Naive thymus-derived CD8-positive, alpha-beta T cell (primary cell): ENCODE measurements at places on chromosomes 1 and 21. TPM values are rescaled to one million over a fixed set of nuclear protein-coding genes. Genes with fewer than 3 reads are reported as not detected.
A peak's percentile ranks its signal among the peaks of the same experiment; 100 is the strongest.

Gene GPR3
- not detected for total RNA-seq

DNA sequence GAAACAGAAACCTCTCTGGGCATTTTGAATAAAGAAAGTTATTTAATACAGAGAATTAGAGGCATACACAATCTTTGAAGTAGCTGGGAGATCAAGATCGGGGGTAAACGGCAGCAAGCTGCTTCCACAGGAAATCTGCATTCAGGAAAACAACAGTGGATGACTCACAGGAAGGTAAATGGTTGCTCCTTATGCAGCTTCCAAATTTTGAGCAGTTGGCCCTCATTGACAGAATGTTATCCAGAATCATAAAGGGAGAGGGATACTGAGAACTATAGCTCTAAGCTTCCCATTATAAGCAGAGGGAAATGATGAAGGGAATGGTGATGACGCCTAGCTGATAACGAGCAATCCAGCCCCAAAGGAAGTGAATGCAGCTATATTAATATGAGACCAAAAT lies 28.6 kb downstream of the ZMYND12 start:
- H3K27ac ChIP-seq: no peak overlapping the region
- H3K27me3 ChIP-seq: no peaks in the 10 kb centered on the region
- H3K4me1 ChIP-seq: peaks cover 2% of the 10 kb centered on the region
- H3K4me3 ChIP-seq: no peak overlapping the region
- H3K36me3 ChIP-seq: no peaks in the 10 kb centered on the region
- DNase-seq: no peak

Gene S100A1
- total RNA-seq: not detected

Gene HPCAL4
- 31.9 TPM for total RNA-seq

Gene CLCNKA
- not detected for total RNA-seq

- DNase-seq: no peak
- H3K36me3 ChIP-seq: no peaks in the 10 kb centered on the region
- H3K27me3 ChIP-seq: no peaks in the 10 kb centered on the region
These were observed 885.3 kb downstream of the TTLL7 start for GRCh38 chr1:83113652-83114051.

Gene MRPL24
- 49.7 TPM for total RNA-seq

DNA sequence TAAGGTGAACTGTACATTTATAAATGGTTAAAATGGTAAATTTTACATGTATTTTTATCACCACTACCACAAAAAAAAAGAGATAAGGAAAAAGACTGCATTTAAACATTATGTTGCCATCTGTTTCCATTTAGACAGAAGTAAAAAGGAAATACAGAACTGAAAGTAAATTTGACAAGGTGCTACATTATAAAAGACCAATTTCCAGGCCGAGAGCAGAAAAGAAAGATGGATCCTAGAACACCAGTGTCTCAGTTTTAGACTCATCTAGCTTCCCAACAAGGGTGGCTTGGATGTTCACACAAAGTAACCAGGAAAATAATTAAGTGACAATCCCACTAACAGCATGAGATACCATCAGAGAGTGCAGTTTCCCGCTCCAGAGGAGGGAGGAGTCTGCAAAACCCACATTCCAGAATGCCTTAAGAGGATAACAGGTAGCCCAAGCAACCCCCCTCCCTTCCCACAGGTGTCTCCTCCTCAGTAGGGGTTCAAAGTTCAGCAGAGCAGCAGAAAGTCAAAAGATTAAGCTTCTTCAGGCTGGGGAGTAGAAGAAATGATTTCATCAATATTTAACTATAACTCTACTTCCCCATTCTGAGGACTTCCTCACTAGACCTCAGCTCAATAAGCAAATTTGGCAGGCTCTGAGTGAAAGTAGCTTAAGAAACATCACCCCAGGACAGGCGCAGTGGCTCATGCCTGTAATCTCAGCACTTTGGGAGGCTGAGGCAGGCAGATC lies 11.8 kb downstream of the TPM3 start:
- peaks cover 8% of the 10 kb centered on the region for H3K36me3 ChIP-seq
- H3K4me3 ChIP-seq: peak overlapping the region; percentile 70
- H3K4me1 ChIP-seq: peaks cover 68% of the 10 kb centered on the region
- no peak for DNase-seq

Gene KDM5B
- 45.6 TPM for total RNA-seq

DNA sequence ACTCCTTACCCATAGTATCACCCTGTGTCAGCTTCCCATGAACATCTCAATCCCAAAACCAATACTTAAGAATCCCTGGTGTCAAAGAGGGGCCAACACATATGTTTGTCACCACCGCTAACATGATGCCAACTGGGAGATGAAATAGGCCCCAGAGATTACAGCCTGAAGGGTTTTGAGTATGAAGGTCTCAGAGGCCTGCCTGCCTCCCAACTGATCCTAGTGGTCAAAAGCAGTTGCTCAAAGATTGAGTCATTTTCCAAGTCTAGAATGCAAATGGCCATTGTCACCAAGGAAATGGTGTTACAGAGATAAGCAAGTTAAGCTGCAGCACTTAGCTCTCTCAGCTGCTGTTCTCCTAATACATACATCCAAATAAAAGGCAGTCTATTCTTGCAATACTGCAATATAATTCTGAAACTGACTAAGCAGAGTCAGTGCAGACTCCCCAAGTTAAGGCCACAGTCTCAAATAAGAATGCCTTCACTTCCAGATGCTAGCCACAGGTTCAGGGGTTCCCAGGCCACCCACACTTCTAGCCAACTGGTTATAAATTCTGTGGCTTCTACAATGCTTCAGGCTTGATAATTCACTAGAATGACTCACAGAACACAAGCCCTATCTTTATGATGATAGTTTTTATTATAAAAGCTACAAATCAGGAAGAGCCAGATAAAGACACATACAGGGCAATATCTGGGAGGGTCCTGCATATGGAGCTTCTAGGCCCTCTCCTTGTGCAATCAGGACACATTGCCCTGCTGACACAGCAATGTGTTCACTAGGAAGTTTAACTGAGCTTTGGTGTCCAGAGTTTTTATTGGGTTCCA lies 18.7 kb downstream of the DUSP10 start:
- H3K4me3 ChIP-seq: no peak overlapping the region
- no peak overlapping the region for H3K27ac ChIP-seq
- peaks cover 60% of the 10 kb centered on the region for H3K4me1 ChIP-seq
- H3K36me3 ChIP-seq: peaks cover 18% of the 10 kb centered on the region
- no peaks in the 10 kb centered on the region for H3K27me3 ChIP-seq

Gene AHDC1
- 19.6 TPM for total RNA-seq

Gene GLMN
- 16.3 TPM for total RNA-seq

DNA sequence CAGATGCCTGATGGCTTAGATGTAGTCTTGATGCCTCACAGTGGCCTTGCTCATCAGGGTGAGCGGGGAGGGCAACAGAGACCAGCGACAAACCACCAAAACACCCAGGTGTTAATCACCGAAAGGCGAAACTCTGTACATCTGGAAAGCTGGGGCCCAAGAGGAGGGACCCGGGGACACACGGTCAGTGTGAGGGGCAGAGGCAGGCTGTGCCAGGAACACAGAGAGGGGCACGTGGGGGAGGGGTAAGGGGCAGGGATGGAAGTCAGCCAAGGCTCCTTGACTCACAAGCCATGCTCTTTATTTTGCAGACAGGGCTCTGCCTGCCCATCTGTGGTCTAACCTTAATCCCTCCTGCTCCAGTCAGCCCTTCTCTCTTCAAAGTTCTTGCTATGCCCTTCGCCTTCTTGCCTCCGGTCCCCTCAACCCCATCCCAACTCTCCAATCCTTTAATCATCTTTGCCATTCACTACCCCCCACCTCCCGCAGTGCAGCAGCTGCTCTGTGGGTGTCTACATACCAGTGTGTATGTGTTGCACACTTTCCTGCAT lies 4.3 kb downstream of the MEF2D start:
- peak overlapping the region; percentile 92 for H3K27ac ChIP-seq
- H3K4me1 ChIP-seq: peaks cover 77% of the 10 kb centered on the region
- H3K4me3 ChIP-seq: peak overlapping the region; percentile 77
- H3K36me3 ChIP-seq: peaks cover 4% of the 10 kb centered on the region
- H3K27me3 ChIP-seq: no peaks in the 10 kb centered on the region
- no peak for DNase-seq

Gene S100A8
- not detected for total RNA-seq

DNA sequence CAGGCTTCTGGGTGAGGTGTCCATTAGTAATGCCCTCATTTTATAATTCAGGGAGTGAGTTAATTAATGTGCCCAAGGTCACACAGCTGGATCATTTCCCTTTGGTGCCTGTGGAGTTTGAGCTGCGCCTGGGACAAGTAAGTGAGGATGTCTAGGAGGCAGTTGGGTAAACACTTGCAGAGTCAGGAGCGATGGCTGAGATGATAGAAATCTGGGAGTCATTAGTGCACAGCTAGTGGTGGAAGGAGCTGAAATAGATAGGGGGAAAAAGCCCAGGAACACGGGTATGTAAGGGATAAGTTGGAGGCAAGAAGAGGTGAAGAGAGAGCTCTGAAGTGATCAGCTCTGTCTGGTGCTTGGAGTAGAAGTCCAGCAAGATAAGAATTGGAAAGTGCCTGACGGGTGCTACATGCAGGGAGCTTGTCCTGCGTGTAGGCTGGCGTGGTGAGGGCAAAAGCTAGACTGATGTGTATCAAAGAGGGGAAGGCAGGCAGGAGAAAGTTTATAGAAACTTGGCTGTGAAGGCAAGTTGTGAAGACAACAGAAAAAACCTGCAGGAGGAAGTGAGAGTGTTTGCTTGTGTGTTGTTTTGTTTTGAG lies 1.7 kb upstream of the SCAF4 start:
- H3K27me3 ChIP-seq: no peaks in the 10 kb centered on the region
- H3K4me1 ChIP-seq: peaks cover 20% of the 10 kb centered on the region
- no peak overlapping the region for H3K4me3 ChIP-seq
- no peak for DNase-seq
- no peaks in the 10 kb centered on the region for H3K36me3 ChIP-seq

Gene BMP8B
- total RNA-seq: 0.41 TPM

DNA sequence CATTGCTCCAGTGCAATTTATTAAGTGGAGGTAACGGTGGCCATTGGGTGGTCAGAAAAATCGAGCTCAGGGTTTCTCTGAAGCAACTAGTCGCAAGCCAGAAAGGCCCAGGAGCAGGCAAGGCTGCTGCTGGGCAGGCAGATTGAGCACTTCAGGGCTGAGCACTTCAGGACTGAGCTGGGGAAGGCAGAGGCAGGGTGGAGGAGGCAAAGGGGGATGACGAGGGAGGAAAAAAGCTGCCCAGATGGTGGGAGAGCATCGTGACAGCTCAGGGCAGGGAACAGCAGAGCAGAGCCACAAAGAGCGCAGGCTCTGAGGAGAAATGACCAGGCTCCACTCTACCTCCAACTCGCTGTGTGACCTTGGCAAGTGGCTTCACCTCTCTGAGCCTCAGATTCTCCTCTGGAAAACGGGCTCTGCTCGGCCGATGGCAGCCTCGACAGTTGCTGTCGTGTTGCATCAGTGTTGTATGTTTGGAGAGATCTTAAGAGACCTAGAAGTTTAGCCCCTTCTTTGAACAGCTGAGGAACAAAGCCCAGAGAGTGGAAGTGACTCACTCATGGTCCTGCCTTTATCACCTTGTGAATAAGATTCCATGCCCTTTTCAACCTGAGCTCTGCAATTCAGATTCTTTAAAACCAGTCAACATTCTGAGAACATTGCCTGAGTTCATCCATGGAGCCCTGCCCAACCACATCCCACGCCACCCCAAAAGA lies 141.4 kb downstream of the SYF2 start:
- H3K4me1 ChIP-seq: peaks cover 37% of the 10 kb centered on the region
- no peak for DNase-seq
- no peak overlapping the region for H3K27ac ChIP-seq
- no peak overlapping the region for H3K4me3 ChIP-seq
- H3K36me3 ChIP-seq: no peaks in the 10 kb centered on the region
- H3K27me3 ChIP-seq: no peaks in the 10 kb centered on the region

- no peak overlapping the region for H3K4me3 ChIP-seq
- DNase-seq: no peak
- H3K27ac ChIP-seq: no peak overlapping the region
- H3K27me3 ChIP-seq: peaks cover 3% of the 10 kb centered on the region
- H3K36me3 ChIP-seq: no peaks in the 10 kb centered on the region
- no peaks in the 10 kb centered on the region for H3K4me1 ChIP-seq
These were observed 35.0 kb upstream of the IRF2BP2 start for GRCh38 chr1:234644928-234645327.

Gene PRKAA2
- total RNA-seq: not detected

Gene PPFIA4
- 1.4 TPM for total RNA-seq

Gene ALX3
- not detected for total RNA-seq

DNA sequence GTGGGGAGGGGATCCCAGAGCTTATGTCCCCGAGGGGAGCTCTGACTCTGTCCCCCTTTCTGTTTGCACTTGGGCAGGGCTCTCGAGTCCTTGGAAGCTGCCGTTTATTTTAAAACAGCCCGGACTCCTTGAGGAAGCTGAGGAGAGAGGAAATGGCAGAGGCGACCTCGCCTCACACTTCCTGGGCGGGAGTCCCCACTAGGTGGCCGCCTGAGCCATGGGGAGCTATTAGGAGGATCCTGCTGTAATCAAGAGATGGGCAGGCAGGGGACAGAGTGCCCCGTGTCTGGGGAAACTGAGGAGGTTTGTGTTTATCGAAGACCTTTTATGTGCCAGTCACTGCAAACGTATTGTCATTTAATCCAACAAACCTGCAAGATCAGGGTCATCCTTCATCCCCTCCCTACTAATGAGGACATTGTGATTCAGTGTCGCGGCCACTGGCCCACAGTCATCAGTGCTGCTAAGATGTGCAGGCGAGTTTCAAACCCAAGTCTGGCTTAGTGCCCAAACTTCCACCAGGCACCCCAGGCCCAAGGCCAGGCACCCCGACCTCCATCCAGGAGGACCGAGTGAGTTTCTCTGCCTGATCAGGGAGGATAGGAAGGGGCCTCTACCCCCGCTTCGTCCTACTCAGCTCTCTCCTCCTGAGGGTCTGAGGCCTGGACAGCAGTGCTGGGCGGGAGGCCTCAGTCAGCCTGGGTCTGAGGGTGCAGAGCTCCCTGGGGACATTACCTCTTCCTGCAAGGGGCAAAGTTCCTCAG lies 316.9 kb upstream of the VAMP3 start:
- peaks cover 3% of the 10 kb centered on the region for H3K27me3 ChIP-seq
- peaks cover 8% of the 10 kb centered on the region for H3K4me1 ChIP-seq
- H3K27ac ChIP-seq: no peak overlapping the region
- DNase-seq: no peak
- H3K4me3 ChIP-seq: no peak overlapping the region

- peaks cover 33% of the 10 kb centered on the region for H3K27me3 ChIP-seq
- peaks cover 51% of the 10 kb centered on the region for H3K4me1 ChIP-seq
- H3K27ac ChIP-seq: peak overlapping the region; percentile 33
- H3K4me3 ChIP-seq: peak overlapping the region; percentile 69
- no peaks in the 10 kb centered on the region for H3K36me3 ChIP-seq
These were observed 3.6 kb upstream of the INAVA start for GRCh38 chr1:200890818-200891773.

GRCh38 chr1:244029124-244029523 lies 22.0 kb upstream of the ZBTB18 start:
- no peaks in the 10 kb centered on the region for H3K36me3 ChIP-seq
- H3K4me3 ChIP-seq: no peak overlapping the region
- no peaks in the 10 kb centered on the region for H3K4me1 ChIP-seq
- peaks cover 4% of the 10 kb centered on the region for H3K27me3 ChIP-seq

Gene ZCCHC17
- total RNA-seq: 19.0 TPM

GRCh38 chr1:178345238-178345637 lies 151.5 kb downstream of the CLEC20A start:
- no peak overlapping the region for H3K4me3 ChIP-seq
- no peak overlapping the region for H3K27ac ChIP-seq
- H3K4me1 ChIP-seq: no peaks in the 10 kb centered on the region
- no peaks in the 10 kb centered on the region for H3K27me3 ChIP-seq
- no peaks in the 10 kb centered on the region for H3K36me3 ChIP-seq
- no peak for DNase-seq

- no peaks in the 10 kb centered on the region for H3K27me3 ChIP-seq
- peak overlapping the region; percentile 45 for H3K4me3 ChIP-seq
- H3K4me1 ChIP-seq: peaks cover 14% of the 10 kb centered on the region
- DNase-seq: no peak
- H3K36me3 ChIP-seq: peaks cover 73% of the 10 kb centered on the region
These were observed 28.8 kb downstream of the COP1 start for GRCh38 chr1:176178316-176178715.

Gene WNT3A
- total RNA-seq: not detected
